CD8-positive, alpha-beta memory T cell (primary cell): ENCODE measurements at places on chromosomes 2 and 18. TPM values are rescaled to one million over a fixed set of nuclear protein-coding genes. Genes with fewer than 3 reads are reported as not detected.

RAMP1 gene
- polyA plus RNA-seq = 0.59 TPM

GRCh38 chr18:74411475-74411874 lies 45.6 kb downstream of the DIPK1C start:
- no peak for DNase-seq

GRCh38 chr2:105802587-105802986 lies 57.9 kb downstream of the NCK2 start:
- peak; percentile 74 for DNase-seq

DNA sequence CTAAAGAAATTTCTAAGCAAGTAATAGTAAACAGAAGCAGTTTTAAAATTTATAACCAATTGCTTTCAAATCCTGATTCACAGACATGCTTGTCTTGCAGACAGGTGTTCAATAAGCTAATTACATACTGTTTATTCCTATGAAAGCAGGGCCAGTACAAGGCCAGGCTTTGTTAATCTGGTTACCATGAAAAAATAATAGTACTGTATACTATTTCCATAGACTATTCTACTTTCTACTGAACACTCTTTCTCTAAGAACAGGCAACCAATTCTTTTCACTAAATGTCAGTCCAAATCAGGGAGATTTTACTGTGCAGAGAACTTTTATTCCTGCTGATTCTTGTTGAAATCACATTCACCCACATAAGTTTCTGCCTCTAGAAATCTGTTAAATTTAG lies 2.9 kb upstream of the SRSF7 start:
- DNase-seq = no peak

GRCh38 chr2:128303911-128304310 lies 14.8 kb downstream of the HS6ST1 start:
- no peak for DNase-seq
